NCI-H510A treated with DMSO at 0.1 percent for 48 hours (cell line): ENCODE measurements at places on chromosomes 7 and 10.

DNA sequence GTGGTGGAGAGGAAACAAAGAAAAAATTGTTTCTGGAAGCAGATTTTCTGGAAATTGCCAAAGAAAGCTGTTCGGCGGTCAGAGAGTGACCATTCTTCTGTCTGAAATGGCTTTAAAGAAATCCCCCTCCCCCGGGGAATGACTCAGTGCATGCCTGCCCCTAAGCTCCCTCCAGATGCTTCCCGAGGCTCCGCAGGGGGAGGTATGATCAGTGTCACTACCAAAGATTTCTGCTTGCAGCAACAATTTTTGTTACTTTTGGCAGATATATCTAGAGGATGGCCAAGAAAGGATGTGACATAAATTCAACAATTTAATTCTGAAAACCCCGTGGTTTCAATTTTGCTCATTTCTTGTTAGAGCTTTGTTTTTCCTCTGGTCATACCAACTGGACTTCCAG is 163.9 kb downstream of the JCAD start:
- DNase-seq, result no peak

DNA sequence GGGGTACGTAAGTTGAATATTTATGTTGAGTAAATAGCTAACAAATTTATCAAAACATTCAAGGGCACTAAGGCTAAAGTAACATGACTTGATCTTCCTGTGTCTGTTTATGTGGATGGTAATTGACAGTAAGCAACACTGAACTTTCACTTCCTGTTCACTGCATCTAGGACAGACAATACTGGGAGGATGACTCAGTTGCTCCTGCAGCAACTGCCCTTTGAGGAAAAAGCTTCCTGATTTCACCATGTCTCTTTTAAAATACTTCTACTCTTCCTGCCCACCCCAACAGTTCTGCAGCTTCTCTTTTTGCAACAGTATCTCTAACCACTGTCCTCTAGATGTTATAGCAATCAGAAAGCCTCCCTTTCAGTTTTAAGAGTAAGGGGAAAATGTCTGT is 76.6 kb upstream of the HGF start:
- no peak for DNase-seq

DNA sequence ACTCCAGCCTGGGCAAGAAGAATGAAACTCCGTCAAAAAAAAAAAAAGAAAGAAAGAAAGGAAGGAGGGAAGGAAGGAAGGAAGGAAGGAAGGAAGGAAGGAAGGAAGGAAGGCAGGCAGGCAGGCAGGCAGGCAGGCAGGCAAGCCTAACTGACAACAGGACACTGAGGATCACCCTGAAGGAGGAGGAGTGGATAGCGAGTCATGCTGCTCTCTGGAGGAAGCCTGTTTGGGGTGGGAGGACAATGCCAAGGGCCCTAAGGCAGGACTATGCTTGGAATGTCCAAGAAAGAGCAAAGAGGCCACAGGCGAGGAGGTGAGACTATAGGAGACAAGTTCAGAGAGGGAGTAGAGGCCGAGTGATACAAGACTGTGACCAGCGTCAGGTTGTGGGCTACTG is 107.0 kb upstream of the PARD3 start:
- DNase-seq, result no peak

- DNase-seq, result no peak
Observed at GRCh38 chr10:117339578-117339977, 35.7 kb downstream of the PDZD8 start.

- DNase-seq, result no peak
Observed at GRCh38 chr7:70582927-70583895, 548.7 kb upstream of the GALNT17 start.

DNA sequence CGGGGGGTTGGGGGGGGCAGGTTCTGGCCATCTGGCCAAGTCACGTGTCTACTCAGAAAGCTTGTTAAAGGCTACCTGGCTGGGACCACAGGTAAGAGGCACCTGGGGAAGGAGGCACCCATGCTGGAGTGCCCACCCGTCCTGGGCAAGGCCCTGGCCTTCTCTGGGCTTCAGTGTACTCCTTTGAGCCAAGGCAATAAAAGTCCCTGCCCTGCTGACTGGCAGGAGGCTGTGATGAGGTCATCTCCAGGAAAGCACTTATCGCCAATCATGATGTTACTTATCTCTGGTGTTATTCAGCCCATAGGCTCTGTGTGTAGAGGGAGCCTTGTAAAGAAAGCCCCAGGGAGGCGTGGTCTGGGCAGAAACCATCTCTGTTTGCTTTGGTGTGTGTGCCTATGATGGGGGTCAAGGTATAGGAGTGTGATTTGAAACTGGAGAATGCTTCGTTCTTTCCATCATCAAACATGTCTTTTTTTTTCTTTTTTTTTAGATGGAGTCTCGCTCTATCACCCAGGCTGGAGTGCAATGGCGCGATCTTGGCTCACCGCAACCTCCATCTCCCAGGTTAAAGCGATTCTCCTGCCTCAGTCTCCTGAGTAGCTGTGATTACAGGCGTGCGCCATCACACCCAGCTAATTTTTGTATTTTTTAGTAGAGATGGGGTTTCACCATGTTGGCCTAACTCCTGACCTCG is 2.5 kb upstream of the CLDN4 start:
- peak; percentile 99 for DNase-seq
